ENCODE measurements at places on chromosomes 2 and 18.
A peak's percentile ranks its signal among the peaks of the same experiment; 100 is the strongest.

- no peak for DNase-seq
Observed at GRCh38 chr2:48567671-48568070, 37.7 kb downstream of the STON1 start.

DNA sequence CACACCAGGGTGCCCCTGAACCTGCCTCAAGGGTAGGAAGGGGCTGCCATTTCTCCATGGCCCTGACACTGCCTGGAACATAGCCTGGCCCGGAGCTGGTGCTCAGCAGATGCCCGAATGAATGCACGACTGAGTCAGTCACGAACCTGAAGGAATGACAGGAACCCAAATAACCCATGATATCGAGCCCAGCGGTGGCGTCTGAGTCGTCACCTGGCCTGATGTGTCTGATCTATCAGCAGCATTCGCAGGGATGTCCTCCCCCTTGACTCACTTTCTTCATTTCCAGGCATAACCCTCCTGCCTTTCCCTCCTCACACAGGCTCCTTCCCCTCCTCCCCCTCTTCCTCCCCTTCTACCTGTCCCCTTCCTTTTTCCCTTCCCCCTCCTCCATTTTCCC, 52.1 kb upstream of the SMAD7 start:
- no peak for DNase-seq

DNA sequence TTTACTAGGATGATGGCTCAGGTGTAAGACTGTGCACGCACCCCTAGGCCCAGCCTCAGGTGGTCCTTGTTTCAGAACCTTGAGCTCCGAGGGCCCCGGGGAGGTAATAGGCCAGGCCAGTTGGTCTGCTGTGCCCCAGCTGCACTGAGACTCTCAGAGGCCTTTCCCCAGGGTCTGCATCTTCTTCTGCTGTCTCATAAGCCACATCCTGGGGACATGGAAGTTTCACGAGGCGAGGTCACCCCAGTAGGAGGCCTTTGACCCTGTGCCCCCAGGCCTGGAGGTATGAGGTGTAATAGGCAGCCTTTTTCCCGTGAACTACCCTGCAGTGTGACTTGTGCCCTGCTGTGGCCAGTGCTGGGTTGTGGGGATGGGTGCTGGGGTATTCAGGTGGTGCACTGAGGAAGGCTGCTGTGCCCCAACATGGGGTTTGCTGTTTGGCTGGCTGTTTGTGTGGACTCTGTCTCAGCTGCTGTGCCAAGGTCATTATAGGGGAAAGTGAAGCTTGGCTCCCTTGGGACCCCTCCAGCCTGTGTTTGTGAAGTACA, 6.9 kb downstream of the OXER1 start:
- DNase-seq = no peak

GRCh38 chr2:239273280-239274234, 127.3 kb downstream of the HDAC4 start:
- DNase-seq = no peak

- no peak for DNase-seq
Observed at GRCh38 chr18:73563901-73564472, 583.6 kb downstream of the FBXO15 start.

DNA sequence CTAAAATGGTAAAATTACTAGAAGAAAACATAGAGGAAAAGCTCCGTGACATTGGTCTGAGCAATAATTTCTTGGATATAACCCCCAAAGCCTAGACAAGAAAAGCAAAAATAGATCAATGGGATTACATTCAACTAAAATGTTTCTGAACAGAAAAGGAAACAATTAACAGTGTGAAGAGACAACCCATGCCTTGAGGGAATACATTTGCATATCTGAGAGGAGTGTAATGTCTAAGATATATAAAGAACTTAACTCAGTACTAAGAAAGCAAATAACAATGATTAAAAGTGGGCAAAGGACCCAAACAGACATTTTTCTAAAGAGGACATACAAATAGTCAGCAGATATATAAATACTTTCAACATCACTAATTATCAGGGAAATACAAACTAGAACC, 206.2 kb downstream of the VAPA start:
- no peak for DNase-seq

- no peak for DNase-seq
Observed at GRCh38 chr2:127064642-127065250, 42.2 kb downstream of the BIN1 start.

GRCh38 chr2:182509-183122, 81.2 kb downstream of the SH3YL1 start:
- DNase-seq = no peak

DNA sequence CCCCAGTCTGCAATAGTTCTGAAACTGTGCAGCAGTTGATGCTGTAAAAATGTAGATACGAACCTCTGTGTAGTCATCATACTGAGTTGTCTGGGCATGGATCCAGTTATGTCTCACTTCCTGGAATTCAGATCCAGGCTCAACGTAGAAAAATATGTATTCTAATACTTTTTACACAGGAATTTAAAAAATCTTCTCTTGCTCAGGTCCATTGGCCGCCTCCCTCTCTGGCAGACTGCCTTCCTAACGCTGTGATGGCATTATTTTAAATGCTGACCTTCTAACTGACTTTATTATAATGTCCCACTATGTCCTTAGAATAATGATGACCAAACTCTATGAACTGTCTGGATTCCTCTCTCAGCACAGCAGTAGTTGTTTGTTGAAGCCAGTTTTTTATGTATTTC, 119.6 kb downstream of the FEZ2 start:
- no peak for DNase-seq

- no peak for DNase-seq
Observed at GRCh38 chr2:212914392-212914791, 237.0 kb downstream of the IKZF2 start.

- peak; percentile 23 for DNase-seq
Observed at GRCh38 chr18:66560094-66560493, 43.8 kb downstream of the CDH19 start.

GRCh38 chr2:170457742-170458141, 257.4 kb upstream of the SP5 start:
- DNase-seq = no peak

- DNase-seq = no peak
Observed at GRCh38 chr2:72883356-72883962, 3.7 kb upstream of the SPR start.

GRCh38 chr2:238868067-238868524, 20.2 kb downstream of the TWIST2 start:
- DNase-seq = no peak

DNA sequence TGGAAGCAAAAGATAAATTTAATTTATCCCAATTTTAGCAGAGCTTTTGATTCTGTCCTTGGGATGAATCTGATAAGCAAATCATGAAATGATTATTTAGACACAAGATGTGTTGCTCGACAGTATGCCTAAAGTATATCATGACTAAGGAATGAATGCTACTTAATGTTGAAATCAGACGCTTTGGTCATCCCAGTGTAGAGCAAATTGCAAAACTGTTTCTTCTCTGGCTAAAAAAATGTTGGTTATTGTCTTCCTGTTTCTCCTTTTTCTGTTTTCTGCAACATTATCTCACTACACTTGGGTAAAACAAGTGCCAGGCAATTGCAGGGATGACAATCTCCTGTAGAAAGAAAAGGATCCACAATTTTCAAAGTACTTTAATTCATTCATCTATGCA, 66.4 kb downstream of the BABAM2 start:
- no peak for DNase-seq

- DNase-seq = no peak
Observed at GRCh38 chr2:73981081-73982001, 3.4 kb upstream of the TET3 start.

DNA sequence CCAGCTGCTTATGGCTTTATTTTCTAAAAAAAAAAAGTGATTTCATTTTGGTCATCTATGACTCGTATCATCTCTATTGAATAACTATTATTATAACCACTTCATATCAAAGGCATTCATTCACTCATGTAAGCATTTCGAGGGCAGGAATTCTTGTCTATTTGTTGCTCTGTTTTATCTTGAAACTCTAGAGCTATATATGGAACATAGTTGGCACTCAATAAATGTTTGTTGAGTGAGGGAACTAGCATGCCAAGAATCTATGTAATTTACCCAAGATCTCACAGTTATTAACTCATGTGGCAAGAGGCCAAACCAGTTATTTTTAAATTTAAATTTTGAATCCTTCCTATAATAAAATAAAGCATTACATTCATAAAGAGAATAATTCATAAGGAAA, 470.1 kb downstream of the TMX3 start:
- DNase-seq = no peak

- DNase-seq = no peak
Observed at GRCh38 chr2:14896330-14897030, 264.0 kb downstream of the LRATD1 start.

GRCh38 chr2:240790370-240791220, 29.4 kb downstream of the KIF1A start:
- DNase-seq = no peak

DNA sequence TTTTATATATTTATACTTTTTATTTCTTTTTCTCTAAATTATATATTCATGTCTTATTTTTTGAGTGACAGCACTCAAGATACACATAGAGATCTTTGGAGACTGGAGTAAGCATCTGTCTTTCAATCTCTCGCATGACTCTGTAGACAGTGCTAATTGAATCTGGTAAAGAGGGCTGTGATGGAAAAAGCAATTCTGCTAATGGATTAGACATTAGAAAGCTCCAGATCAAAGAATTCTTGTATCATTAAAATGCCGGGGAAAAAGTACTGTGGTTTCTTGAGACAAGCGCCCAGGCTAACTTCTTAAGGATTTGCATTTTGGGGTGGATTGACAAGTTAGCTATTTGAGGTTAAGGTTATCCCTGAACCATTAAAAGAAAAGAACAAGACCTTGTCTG, 383.1 kb upstream of the TNP1 start:
- DNase-seq = no peak

- DNase-seq = no peak
Observed at GRCh38 chr2:81903534-81903933, 1599.0 kb upstream of the LRRTM1 start.

DNA sequence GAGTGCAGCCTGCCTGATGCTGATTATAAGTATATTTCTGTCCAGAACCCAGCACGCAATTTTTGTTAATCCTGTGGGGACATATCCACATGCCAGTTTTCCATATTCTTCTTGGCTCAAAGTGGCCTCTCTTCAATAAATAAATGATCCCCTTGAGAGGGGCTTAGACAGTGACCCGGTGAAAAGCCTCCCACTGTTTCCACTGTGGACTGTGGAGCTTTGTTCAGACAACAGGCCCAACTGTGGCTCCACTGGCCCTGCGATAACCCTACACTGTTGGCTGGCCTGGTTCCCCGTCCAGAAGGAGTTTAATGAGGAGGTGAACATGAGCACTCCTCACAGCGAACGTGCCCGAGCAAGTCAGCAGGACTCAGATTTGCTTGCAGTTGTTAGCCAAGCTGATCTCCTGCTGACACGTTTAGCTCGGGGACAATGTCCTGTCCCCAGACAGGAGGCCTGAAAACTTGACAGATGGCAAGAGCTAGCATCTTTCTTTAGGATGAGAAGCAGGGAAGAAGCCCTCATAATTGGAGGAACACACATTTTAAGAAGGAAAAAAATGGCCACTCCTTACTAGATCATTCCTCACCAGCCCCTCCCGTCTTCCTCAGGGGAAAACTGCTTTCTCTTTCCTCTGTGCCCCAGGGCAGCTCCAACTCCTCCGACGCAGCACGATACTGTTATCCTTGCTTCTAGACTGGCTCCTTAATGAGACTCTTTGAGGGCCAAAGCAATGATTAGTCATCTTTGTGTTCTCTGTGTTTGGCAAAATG, 20.0 kb upstream of the MTCL1 start:
- DNase-seq = no peak

- DNase-seq = no peak
Observed at GRCh38 chr18:10142496-10143160, 228.8 kb downstream of the VAPA start.

GRCh38 chr18:56789004-56789888, 138.1 kb downstream of the WDR7 start:
- DNase-seq = no peak

- no peak for DNase-seq
Observed at GRCh38 chr2:17544256-17544655, 3.8 kb downstream of the VSNL1 start.

GRCh38 chr2:134023854-134024253, 230.0 kb upstream of the MGAT5 start:
- no peak for DNase-seq

DNA sequence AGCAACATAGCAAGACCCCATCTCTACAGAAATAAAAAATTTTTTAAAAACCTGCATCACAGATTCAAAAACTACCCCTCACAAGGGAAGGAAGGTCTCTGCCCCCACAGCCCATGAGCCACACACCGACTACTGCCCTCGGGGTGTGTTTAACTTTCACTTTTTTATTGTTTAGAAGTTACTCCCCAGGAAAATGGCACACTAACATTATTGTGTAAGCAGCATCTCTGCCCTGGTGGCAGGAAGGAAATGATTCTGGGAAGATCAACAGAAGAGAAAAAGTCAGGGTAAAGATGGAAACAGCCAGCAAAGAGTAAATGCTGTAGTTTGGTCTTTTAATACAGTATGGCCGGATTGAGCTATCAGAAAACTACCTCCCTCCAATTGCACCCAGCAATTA, 21.9 kb downstream of the TRABD2A start:
- DNase-seq = no peak

- no peak for DNase-seq
Observed at GRCh38 chr2:38948387-38948882, 58.8 kb downstream of the ARHGEF33 start.

GRCh38 chr2:3651691-3652648, 6.0 kb upstream of the ALLC start:
- peak; percentile 95 for DNase-seq

DNA sequence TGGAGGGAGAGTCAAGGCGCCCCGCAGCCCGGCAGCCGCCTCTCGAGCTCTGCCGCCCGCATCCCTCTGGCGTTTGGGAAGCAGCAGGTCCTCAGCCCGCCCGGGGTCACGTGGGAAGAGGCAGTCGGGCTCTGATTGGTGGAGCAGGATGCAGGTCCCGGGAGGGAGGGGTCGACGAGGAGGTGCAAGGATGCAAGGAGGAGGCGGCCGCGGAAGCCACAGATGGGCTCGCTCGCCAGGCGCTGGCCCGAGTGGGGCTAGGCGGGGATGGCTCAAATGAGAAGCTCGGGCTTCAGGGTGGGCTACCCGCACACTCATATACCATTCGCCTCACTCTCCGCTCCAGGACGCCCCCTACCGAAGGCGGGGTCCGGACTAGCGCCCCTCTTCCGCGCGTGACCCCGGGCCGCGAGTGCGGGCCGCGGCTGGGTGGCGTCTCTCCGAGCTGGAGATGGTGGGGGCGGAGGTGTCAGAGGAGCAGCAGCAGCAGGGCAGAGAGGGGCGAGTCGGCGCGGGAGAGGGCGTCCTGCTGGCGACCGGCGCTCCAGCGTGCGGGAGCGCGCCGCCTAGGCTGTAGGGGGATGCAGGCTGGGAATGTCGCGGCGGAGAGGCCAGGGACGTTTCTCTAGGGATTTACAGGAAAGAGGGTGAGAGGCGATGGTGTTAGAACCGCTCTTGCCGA, at the start of gene TMEFF2:
TMEFF2 (minus strand) TSS at position 68 of the 682 bp plus-strand sequence. CDS start 409 bp downstream, outside the sequence.
- DNase-seq = peak; percentile 30

GRCh38 chr2:238418196-238418998, 8.3 kb upstream of the ASB1 start:
- DNase-seq = no peak

DNA sequence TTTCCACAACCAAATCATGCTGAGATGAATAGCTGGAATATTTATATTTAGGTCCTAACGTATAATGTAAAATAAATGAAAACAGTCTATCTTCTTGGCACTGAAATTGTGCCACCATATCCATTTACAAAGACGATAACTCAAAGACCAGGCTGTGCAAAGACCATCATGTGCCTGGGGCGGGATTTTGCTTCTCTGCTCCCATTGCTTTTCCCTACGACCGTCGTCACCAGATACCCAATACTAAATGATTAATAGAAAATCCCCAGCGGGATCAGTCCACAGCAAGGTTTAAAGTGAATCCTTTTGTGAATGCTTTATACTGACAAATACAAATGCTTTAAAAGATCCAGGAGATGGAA, 194.3 kb upstream of the ARL4C start:
- DNase-seq = no peak

All from NCI-H2081 treated with DMSO at 0.1 percent for 48 hours (cell line).